ENCODE measurements at places on chromosomes 5 and 9.

- DNase-seq: no peak
Measured at GRCh38 chr5:60945813-60946187, 795 bp downstream of the NDUFAF2 start.

- DNase-seq: no peak
Measured at GRCh38 chr5:113612060-113612496, 98.6 kb downstream of the YTHDC2 start.

DNA sequence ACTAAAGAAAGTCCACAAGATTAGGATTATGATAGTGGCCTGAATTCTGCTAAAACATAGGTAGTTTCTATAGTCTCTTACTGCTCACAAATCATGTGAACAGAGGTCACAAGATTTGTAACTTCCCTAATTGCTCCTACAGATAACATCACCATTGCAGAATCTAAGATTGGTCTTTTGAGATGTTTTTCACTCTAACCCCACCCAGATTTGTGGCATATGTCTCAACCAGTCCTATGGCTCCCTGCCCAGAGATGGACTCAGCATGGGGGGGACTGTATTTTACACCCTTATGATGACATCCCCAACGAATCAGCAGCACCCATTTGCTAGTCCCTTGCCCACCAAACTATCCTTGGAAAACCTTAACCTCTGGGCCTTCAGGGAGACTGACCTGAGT, 1046.2 kb downstream of the CDH12 start:
- no peak for DNase-seq

DNA sequence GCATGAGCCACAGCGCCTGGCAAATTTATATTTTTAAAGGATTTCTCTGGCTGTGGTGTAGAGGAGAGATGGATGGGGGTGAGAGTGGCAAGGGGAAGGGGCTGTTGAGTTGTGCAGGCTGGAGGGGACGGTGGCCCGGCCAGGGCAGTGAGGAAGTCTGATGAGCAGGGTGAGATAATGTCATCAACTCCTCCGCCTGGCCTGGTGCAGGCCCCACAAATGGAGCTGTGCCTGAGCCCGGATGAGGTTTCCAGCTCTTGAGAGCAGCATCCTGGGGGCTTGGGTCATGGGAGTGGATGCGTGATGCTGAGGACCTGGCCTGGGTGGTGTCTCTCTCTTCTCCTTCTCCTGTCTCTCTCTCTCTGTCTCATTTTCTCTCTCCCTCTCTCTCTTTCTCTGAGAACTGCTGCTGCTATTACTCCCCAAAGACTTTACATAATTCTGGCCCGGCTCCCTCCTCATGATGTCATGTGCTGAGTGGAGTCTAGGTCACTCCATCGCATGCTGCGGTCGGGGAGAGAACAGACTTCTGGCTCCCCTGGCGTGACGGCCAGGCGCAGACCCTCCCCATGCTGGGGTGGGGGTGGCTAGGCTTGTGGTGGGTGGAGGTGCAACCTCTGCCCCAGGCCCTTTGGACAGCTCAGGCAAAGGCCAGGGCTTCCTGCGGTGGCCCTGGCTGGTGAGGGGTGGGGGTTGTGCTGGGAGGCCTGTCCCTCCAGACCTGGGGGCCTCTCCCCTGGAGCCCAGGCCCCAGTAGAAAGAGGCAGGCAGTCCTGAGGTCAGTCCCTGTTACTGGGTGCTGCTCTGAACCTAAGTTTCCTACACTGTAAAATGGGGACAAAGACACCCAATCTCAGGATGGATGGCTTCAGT, 26.4 kb downstream of the FGF18 start:
- DNase-seq: no peak

DNA sequence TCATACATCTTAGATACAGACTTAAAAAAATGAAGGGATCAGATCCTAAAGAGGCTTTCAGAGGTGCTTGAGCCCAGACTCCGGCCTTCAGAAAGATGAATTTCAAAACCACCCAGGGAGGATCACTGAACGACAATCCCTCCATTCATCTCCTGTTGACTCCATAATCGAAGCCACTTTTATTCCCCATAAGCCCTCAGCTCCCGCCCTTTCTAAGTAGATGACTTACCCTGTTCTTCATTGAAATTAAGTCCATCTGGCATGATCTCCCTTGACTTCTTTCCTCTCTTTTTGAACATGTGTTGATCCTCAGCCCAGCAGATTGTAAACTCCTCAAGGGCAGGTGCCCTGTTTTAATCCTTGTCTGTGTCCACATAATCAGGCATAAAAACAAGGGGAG, 50.8 kb upstream of the ASTN2 start:
- no peak for DNase-seq

- DNase-seq: no peak
Measured at GRCh38 chr5:128434993-128435392, 103.1 kb downstream of the FBN2 start.

- no peak for DNase-seq
Measured at GRCh38 chr5:10858307-10858706, 97.3 kb upstream of the DAP start.

DNA sequence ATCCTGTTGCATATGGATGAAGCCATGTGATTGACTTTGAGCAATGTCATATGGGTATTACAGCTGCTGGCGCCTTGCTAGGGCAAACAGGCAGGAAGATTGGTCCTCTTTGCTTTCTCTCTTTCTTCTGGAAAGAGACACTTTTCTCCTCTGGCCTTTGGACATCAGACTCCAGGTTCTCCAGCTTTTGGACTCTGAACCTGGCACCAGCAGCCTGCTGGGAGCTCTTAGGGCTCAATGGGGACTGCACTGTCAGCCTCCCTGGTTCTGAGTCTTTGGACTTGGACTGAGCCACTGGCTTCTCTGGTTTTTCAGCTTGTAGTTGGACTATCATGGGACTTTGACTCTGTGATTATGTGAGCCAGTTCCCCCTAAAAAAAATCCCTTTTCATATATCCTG, 34.8 kb upstream of the TENT4A start:
- no peak for DNase-seq

DNA sequence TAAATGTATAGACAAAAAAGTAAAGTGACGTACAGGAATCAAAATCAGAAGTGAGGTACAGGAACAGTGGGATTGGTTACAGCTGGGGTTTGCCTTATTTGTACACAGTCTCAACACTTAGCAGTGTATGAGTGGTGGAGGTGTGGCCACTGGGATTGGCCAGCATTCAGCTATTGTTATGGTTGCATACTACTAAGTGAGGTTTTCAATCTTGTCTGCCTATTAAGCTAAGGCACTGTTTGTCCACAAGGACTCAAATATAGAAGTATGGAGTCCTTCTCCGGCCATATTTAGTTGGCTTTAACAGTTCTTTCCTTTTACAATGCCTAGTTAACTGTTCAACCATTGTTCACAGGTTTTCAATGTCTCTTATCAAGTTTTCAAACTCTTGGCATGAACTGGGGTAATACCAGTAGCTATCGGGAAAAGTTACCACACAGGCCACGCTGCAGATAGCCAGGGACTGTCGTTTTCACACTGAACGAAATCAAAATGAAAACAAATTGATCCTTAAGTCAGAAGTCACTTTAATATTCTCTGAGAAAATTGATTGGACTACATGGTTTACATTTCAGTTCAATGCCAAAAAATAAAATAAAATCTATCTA, 176.0 kb upstream of the FREM1 start:
- DNase-seq: no peak

DNA sequence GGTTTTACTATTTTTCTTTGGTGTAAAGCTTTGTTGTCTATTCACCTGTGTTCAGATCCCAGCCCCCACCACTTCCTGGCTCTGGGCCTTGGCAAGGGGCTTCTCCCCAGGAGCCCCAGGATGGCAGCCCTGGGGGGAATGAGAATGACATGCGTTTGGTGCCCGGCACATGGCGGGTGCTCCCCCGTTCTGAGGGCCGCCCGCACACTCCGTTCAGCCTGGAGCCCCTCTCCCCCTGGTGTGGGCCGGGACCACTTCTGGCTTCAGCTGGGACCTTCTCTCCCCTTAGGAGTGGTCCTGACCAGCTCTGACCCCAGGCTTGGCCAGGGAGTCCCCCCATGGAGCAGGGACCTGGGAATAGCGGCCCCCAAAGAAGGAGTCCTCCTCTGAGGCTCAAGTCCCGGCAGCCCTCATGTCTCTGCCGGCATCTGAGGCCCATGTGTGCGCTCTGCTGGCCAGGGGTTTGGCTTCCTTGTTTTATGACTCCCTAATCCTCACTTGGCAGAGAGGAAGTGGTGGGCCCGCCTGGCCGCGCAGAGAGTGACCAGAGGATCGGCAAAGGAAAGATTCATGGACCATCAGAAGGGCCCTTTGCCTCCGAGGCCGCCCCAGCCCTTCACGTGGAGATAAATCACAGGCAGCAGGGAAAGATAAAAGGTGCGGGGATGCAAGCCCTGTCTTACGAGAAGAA, 57.0 kb upstream of the LMX1B start:
- DNase-seq: no peak

GRCh38 chr9:12212860-12213259, 480.3 kb upstream of the TYRP1 start:
- no peak for DNase-seq

- DNase-seq: no peak
Measured at GRCh38 chr9:36486329-36486932, 86.3 kb upstream of the MELK start.

GRCh38 chr5:127793052-127793451, 89.9 kb downstream of the CCDC192 start:
- DNase-seq: no peak

- no peak for DNase-seq
Measured at GRCh38 chr9:76560481-76560922, 101.5 kb downstream of the GCNT1 start.

- DNase-seq: no peak
Measured at GRCh38 chr9:120696551-120697230, 17.6 kb downstream of the MEGF9 start.

- DNase-seq: no peak
Measured at GRCh38 chr5:171312129-171312974, 3.3 kb downstream of the TLX3 start.

GRCh38 chr5:41334758-41335157, 121.4 kb upstream of the C6 start:
- no peak for DNase-seq

Measured in NCI-H1105 (cell line).